Mucosa of descending colon (tissue), 3 donors: ENCODE measurements at places on chromosomes 6 and 20. TPM values are rescaled to one million over a fixed set of nuclear protein-coding genes. Genes with fewer than 3 reads are reported as not detected.

Gene RRAGD
- total RNA-seq = 4.0 TPM

Gene ANKEF1
- 3.5 TPM for total RNA-seq

Gene TRMT11
- 20.7 TPM for total RNA-seq

Gene STX11
- 2.5 TPM for total RNA-seq

Gene TUBB2B
- total RNA-seq = 3.6 TPM

Gene BMP5
- total RNA-seq = 1.6 TPM

Gene CDH4
- total RNA-seq = not detected

Gene TPD52L2
- total RNA-seq = 48.7 TPM

Gene ATP9A
- total RNA-seq = 54.0 TPM

Gene TOX2
- total RNA-seq = 6.1 TPM

Gene DCBLD1
- 11.3 TPM for total RNA-seq

Gene ULBP1
- total RNA-seq = not detected

Gene KIF25
- total RNA-seq = 1.1 TPM

Gene PCIF1
- total RNA-seq = 35.1 TPM

Gene C6orf58
- total RNA-seq = not detected

Gene UBE2J1
- total RNA-seq = 50.2 TPM

Gene WFDC12
- not detected for total RNA-seq

Gene DCDC2
- 0.44 TPM for total RNA-seq

Gene RBPJL
- total RNA-seq = not detected

Gene SERAC1
- 12.2 TPM for total RNA-seq

Gene APOM
- total RNA-seq = 2.2 TPM

Gene KPNA5
- 6.7 TPM for total RNA-seq

Gene ARMC2
- 4.8 TPM for total RNA-seq
